Glomerular endothelial cell (primary cell): ENCODE measurements at places on chromosomes 2 and 18. TPM values are rescaled to one million over a fixed set of nuclear protein-coding genes. Genes with fewer than 3 reads are reported as not detected.

SLC4A5 gene
- 0.10 and 0.18 TPM in 2 replicates for total RNA-seq

DNA sequence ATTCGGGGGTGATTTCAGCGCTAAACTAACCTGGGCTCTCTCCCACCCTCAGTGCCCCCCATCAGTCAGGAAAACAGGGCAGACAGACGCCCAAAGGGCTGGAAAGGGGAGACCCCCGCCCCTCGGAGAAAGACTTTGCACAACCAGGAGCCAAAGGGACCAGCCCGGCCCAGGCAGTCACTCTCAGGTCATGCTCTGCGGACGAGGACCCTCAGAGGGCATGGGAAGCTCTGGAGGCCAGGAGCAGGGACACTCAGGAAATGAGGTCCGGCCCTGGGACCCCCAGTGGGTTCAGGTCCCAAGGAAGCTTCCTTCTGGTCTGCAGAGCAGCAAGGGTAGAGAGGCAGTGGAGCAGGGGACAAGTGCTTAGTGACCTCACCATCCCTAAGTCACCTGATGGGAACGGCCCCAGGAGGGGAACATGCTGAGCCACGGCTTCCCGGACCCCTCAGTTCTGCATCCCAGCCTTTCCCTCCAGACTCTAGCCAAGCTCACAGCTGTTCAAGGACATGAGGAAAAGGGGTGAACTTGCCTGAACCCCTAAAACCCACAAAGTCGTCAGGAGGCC lies 88.0 kb upstream of the GPC1 start:
- no peak for DNase-seq

DNA sequence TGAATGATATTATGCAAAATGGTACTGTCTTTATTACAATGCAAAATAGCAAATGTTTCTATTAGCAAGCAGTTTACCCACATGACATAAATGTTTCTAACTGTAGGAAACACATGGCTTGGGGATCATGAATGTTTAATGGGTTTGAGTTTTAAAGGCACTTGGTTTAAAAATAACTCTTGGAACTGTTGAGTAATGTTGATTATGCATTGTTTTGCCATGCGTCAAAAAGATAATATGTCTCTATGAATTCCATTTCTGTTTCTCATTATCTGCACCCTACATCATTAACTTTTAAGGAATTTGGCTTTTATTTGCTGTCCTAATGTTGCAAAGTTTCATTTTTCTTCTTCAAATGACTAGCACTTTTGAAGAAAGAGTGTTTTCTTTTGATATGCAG lies 1355.5 kb downstream of the SUCLG1 start:
- peak; percentile 70 for DNase-seq

DNA sequence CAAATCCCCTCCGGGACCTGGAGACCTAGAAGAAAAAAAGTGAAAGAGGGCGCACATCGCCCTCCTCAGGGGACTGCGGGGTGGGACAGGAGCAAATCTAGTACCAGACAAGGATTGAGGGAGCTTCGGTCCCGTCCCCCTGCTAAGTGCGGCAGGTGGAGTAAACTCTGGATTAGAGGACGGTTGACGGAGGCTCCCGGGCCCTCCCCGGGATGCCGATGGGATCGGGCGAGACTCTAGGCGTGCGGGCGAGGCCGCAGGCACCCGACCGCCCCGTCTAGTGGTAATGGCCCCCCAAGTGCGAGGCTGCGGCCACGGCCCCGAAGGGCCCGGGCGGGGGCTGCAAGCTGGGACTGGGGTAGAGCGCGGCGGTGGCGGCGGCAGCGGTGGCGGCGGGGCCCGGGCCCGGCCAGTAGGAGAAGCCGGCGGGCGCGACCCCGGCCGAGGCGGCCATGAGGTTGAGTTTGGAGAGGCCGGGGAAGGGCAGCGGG lies 3.5 kb downstream of the FEV start:
- DNase-seq, result no peak

EML6 gene
- 0.24 and 0.41 TPM in 2 replicates for total RNA-seq

DNA sequence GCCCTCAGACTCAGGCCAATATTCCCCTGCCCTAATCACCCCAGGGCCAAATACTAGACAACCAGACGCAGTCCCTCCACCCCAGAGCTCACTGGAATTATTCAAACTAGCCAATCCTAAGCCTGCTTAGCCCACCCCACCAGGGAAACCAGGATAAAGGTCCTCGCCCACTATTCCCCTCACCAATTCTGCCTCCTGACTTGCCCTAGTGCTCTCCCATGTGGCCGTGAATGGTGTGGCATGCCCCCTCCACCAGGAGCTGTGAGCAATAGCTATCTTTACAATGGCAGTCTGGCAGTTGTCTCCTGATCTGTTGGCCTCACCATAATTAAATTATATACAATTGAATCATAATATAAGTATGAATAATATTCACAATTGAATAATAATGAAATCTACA lies 42.3 kb downstream of the FAM124B start:
- no peak for DNase-seq

TCF23 gene
- total RNA-seq, result not detected in 2 replicates

APCDD1 gene
- total RNA-seq, result 0.10 and 0.12 TPM in 2 replicates

GRCh38 chr2:195330513-195330956 lies 326.5 kb upstream of the SLC39A10 start:
- no peak for DNase-seq

- no peak for DNase-seq
Measured at GRCh38 chr2:238875101-238875470, 27.2 kb downstream of the TWIST2 start.
